Osteoblast (primary cell): ENCODE measurements at places on chromosomes 5 and 9. TPM values are rescaled to one million over a fixed set of nuclear protein-coding genes. Genes with fewer than 3 reads are reported as not detected.

DNA sequence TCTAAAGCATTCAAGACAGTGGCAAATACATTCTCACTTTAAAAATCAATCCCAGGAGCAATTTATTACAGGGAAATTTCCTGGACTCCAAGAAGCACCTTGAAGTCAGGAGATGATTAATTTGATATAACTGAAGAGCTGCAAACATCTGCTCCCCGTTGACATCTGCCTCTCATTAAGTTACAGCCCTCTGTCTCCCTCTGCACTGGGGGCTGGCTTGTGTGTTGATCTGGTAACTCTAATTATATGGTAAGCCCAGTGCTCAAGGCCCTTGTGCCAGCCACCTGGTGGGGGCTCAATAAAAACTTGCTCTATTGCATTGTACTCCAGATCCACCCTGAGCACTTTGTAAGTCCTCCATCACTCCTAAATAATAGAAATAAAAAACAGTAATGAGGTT lies 131.1 kb upstream of the ZNF462 start:
- no peaks in the 10 kb centered on the region for H3K27me3 ChIP-seq
- H3K27ac ChIP-seq, result no peak overlapping the region
- no peak overlapping the region for H3K4me3 ChIP-seq
- H3K36me3 ChIP-seq, result no peaks in the 10 kb centered on the region

DNA sequence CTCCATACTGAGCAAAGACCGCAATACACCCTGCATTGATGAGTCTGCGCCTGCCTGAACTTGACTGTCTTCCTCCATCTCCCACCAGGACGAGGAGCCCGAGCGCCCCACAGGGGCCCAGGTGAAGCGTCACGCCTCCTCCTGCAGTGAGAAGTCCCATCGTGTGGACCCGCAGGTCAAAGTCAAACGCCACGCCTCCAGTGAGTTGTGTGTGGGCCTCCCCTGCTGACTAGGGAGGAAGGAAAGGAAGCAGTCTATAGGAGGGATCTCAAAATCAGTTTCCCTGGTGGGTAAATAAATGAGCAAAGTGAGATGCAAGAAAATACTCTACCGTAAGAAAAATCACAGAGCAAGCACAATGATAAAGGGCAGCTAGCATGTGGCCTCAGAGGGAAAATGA lies 22.8 kb upstream of the GRPEL2 start:
- no peak overlapping the region for H3K27ac ChIP-seq
- H3K27me3 ChIP-seq, result no peaks in the 10 kb centered on the region
- H3K4me1 ChIP-seq, result peaks cover 23% of the 10 kb centered on the region
- no peaks in the 10 kb centered on the region for H3K36me3 ChIP-seq
- no peak overlapping the region for H3K4me3 ChIP-seq
- DNase-seq, result no peak

DNA sequence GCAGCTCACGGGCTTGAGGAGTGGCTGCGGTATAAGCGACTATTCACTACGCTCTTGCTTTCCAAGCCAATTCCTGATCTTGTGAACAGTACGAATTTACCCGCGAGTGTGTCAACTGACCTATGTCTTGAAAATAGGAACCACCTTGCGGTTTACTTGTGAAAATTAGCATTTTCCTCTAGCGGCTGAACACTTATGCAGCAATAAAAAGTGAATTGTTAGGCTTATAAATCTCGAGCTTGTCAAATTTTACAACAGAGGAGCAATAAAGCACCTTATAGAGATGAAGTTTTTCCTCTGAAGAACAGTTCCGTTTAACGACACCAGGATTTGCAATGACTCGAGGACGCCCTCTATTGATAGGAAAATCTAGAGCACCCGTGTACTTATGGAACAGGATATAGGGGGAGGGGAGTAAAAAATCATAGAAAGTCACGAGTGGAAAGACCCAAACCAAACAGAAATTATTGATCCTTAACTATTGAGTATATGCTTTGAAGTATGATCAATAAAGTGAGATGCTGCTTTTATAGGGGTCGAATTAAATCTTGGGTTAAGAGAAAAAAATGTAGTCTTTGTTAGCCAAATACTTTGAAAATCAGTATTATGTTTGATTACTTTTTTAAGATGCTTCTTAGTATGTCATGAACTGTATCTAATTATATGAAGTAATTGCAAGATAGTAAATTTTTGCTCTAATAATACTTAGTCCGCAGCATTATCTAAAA lies 1.9 kb upstream of the RGMB start:
- H3K27me3 ChIP-seq, result no peaks in the 10 kb centered on the region
- H3K4me3 ChIP-seq, result peak overlapping the region; percentile 78
- H3K36me3 ChIP-seq, result peaks cover 14% of the 10 kb centered on the region
- DNase-seq, result peak; percentile 95
- H3K4me1 ChIP-seq, result peaks cover 30% of the 10 kb centered on the region
- peak overlapping the region; percentile 87 for H3K27ac ChIP-seq

The LRRC19 gene
- under 0.01 TPM in 2 replicates for total RNA-seq

The ZNF782 gene
- 5.4 and 8.5 TPM in 2 replicates for total RNA-seq

The EIF4E1B gene
- total RNA-seq, result not detected in 2 replicates

- H3K27ac ChIP-seq, result peak overlapping the region; percentile 95
- H3K27me3 ChIP-seq, result no peaks in the 10 kb centered on the region
- no peaks in the 10 kb centered on the region for H3K36me3 ChIP-seq
- peaks cover 25% of the 10 kb centered on the region for H3K4me1 ChIP-seq
These were observed 69.1 kb upstream of the TARS1 start for GRCh38 chr5:33371660-33372059.

The CCNJL gene
- 0.88 and 1.1 TPM in 2 replicates for total RNA-seq

DNA sequence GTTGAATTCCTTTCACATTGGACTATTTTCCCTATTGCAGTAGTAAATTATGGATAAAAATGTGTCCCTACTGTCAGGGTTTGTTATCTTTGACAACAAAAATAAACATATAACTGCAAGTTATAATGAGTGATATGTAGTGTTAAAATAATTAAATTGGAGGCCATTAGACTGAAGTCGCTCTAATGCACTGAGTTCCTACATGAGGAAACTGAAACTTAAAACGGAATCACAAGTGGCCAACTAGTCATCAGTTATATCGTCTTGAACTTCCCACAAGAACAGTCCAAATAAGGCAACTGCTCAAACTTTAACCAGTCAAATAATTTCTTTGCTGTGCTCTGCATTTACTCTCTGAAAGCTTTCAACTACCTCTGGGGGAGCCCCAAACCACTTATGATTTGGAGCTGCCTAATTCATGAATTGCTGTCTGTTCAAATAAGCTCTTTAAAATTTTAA lies 2.1 kb upstream of the IFT74 start:
- no peaks in the 10 kb centered on the region for H3K27me3 ChIP-seq
- H3K4me1 ChIP-seq, result peaks cover 14% of the 10 kb centered on the region
- H3K4me3 ChIP-seq, result peak overlapping the region; percentile 24
- DNase-seq, result peak; percentile 13
- H3K36me3 ChIP-seq, result no peaks in the 10 kb centered on the region
- no peak overlapping the region for H3K27ac ChIP-seq

The PRUNE2 gene
- total RNA-seq, result 59.2 and 80.0 TPM in 2 replicates

The SPINK4 gene
- total RNA-seq, result not detected in 2 replicates

The ST6GALNAC6 gene
- total RNA-seq, result 52.7 and 53.2 TPM in 2 replicates

- H3K4me1 ChIP-seq, result peaks cover 23% of the 10 kb centered on the region
- peak; percentile 86 for DNase-seq
- peaks cover 21% of the 10 kb centered on the region for H3K36me3 ChIP-seq
- no peaks in the 10 kb centered on the region for H3K27me3 ChIP-seq
- no peak overlapping the region for H3K4me3 ChIP-seq
- H3K27ac ChIP-seq, result peak overlapping the region; percentile 66
These were observed 24.9 kb downstream of the MELK start for GRCh38 chr9:36597412-36598178.

- DNase-seq, result no peak
- H3K27me3 ChIP-seq, result no peaks in the 10 kb centered on the region
- H3K4me1 ChIP-seq, result no peaks in the 10 kb centered on the region
These were observed 611.2 kb upstream of the ZNF608 start for GRCh38 chr5:125357660-125358059.

GRCh38 chr5:112333331-112333781 lies 85.7 kb downstream of the EPB41L4A start:
- H3K36me3 ChIP-seq, result no peaks in the 10 kb centered on the region
- H3K4me1 ChIP-seq, result no peaks in the 10 kb centered on the region
- no peak for DNase-seq
- no peak overlapping the region for H3K4me3 ChIP-seq

The SYK gene
- not detected in 2 replicates for total RNA-seq

DNA sequence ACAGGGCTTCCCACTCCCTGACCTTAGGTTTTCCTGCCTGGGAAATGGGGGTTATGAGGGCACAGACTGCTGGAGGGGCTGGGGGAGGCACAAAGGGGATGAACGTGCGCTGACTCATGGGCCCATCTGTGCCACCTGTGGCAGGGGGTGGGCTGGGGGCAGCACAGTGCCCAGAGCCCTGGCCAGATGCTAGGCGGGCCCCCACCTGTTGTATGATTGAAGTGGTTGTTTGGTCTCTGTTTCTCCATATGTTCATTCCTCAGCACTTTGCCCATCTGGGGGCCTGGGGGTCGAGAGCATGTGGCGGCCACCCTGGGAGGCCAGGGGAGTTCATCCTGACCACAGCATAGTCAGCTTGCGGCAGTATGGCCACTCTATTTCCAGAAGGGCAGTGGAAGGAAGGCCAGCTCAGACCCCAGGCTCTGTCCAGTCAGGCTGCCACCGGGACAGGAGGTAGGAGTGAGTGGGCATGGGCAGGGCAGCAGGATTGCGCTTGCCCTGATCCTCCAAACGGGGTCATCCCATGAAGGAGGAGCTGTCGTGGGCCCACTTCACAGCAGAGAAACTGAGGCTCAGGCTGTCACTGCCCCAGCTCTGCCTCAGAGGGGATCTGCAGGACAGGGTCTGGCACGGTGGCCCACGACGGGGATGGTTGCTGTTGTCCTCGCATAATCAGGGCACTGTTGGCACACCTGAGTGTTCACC lies 841 bp upstream of the NINJ1 start:
- peaks cover 19% of the 10 kb centered on the region for H3K4me1 ChIP-seq
- H3K4me3 ChIP-seq, result peak overlapping the region; percentile 82
- H3K27ac ChIP-seq, result peak overlapping the region; percentile 81
- DNase-seq, result no peak
- H3K36me3 ChIP-seq, result no peaks in the 10 kb centered on the region
- no peaks in the 10 kb centered on the region for H3K27me3 ChIP-seq

DNA sequence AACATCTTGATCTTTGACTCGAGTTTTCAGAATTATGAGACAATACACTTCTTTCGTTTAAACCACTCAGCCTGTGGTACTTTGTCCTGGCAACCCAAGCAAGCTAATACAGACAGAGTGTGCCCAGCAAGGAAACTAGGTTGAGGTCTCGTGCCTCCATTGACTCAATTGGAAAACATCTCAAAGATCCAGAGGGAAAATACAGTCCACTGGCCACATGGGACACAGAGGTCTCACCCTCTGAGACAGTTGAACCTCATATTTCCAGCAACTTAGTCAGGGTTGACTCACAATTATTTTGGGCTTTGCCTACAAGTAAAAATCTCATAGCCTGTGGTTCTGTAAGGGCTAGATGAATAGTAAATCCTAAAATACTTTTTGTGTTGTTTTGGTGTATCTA lies 631.5 kb downstream of the MTRR start:
- H3K4me3 ChIP-seq, result no peak overlapping the region
- peak; percentile 45 for DNase-seq
- H3K36me3 ChIP-seq, result no peaks in the 10 kb centered on the region
- H3K4me1 ChIP-seq, result peaks cover 11% of the 10 kb centered on the region

GRCh38 chr9:76516871-76517270 lies 57.9 kb downstream of the GCNT1 start:
- H3K4me3 ChIP-seq, result no peak overlapping the region
- peaks cover 31% of the 10 kb centered on the region for H3K36me3 ChIP-seq
- no peak overlapping the region for H3K27ac ChIP-seq
- no peak for DNase-seq
- no peaks in the 10 kb centered on the region for H3K27me3 ChIP-seq

- H3K4me3 ChIP-seq, result no peak overlapping the region
- no peak for DNase-seq
- no peaks in the 10 kb centered on the region for H3K36me3 ChIP-seq
- H3K27ac ChIP-seq, result no peak overlapping the region
- peaks cover 17% of the 10 kb centered on the region for H3K4me1 ChIP-seq
- H3K27me3 ChIP-seq, result peaks cover 14% of the 10 kb centered on the region
These were observed 19.3 kb downstream of the KCNIP1 start for GRCh38 chr5:170523142-170523551.

DNA sequence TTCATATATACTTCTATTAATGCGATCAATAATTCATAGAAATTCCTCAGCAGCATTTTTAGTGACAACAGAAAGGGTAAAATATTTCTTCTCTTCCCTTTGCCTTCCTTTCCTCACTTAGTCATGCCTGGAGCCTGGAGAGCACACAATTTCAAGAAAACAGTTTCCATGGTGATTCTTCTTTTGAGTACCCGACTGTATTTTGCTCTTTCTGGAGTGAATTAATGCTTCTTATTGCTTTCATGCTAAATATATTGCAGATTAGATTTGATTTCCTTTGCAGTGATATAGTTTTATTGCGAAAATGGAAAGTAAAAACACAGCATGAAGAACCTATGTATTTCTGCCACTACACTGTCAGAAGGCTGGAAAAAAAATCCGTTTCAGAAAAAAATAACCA lies 153.5 kb downstream of the PPP2R2B start:
- no peaks in the 10 kb centered on the region for H3K27me3 ChIP-seq
- no peak overlapping the region for H3K4me3 ChIP-seq
- H3K4me1 ChIP-seq, result peaks cover 4% of the 10 kb centered on the region
- no peak overlapping the region for H3K27ac ChIP-seq
